Activated CD4-positive, alpha-beta T cell treated with anti-CD3 and anti-CD28 coated beads, Interleukin-2, amount 50 U/mL, for 1 hour (primary cell): ENCODE measurements at places on chromosomes 4 and X.

DNA sequence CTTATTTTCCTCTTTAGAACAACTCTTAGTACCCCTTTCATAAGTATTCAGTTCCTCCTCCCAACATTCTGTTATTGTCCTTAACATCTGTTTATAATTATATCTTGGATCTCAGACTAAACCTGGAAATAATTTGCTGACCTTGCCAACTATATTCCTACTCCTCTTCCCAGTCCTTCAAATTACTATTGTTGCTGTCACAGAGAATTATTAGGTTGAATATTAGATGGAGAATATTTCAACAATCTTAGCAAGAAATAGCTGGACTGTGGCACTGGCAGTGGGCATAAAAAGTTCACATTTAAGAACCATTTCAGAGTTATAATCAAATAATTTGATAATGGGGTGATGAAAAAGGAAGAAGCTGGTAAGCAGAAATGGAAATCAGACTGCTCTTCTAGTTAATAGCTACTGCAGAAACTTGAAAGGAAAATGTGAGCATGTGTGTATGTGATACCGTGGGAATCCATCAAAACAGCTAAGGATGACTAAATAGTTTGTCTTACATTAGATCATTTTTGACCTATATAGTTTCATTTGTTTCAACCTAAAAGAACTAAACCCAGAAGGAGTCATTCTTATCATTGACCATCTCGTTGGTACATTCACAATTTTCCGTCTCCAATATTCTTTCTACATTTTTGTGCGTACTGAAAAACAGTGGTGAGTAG is 43.3 kb upstream of the PRDM8 start:
- DNase-seq, result no peak

GRCh38 chr4:125062115-125063050 is 252.4 kb upstream of the FAT4 start:
- DNase-seq, result no peak

- DNase-seq, result no peak
These were observed 37.6 kb upstream of the ERVMER34-1 start for GRCh38 chr4:52788806-52789205.

DNA sequence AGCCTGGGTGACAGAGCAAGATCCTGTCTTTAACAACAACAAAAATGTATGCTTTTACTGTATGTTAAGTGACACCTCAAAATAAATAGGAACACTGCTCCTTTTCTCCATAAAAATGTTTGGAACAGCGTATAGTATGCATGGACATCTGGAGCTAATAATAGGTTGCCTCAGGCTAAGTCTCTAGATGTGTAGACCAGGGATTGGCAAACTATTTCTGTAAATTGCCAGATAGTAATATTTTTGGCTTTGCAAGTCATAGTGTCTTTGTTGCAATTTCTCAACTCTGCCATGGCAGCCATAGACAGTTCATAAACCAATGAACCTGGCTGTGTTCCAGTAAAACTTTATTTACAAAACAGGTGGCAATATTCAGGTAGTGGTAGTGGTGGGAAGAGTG is 76.6 kb upstream of the CBLL2 start:
- DNase-seq, result no peak
